Stimulated activated CD4-positive, alpha-beta T cell treated with anti-CD3 and anti-CD28 coated beads, TNF-alpha, amount 100 ng/mL, for 24 hours (primary cell): ENCODE measurements at places on chromosomes 11 and 22.

GRCh38 chr22:45878051-45878781, 98.7 kb downstream of the WNT7B start:
- no peak for DNase-seq

- DNase-seq: no peak
Measured at GRCh38 chr22:23403720-23404688, 176.1 kb downstream of the IGLL1 start.

DNA sequence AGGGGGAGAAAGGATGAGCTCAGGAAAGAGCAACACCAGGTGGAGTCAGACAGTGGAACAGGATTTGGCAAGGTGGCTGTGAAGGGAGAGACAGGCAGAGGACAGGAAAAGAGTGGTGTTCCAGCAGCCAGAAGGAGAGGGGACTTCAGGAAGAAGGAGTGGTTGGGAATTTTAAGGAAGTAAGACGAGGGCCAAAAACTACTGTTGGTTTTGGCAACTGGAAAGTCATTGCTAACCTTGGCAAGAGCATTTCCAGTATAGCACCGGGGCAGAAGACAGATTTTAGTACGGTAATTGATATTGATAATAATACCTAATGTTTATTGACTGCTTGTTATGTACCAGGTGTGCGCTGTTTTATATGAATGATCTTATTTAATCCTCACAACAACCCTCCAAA, 15.4 kb upstream of the DDX6 start:
- no peak for DNase-seq

DNA sequence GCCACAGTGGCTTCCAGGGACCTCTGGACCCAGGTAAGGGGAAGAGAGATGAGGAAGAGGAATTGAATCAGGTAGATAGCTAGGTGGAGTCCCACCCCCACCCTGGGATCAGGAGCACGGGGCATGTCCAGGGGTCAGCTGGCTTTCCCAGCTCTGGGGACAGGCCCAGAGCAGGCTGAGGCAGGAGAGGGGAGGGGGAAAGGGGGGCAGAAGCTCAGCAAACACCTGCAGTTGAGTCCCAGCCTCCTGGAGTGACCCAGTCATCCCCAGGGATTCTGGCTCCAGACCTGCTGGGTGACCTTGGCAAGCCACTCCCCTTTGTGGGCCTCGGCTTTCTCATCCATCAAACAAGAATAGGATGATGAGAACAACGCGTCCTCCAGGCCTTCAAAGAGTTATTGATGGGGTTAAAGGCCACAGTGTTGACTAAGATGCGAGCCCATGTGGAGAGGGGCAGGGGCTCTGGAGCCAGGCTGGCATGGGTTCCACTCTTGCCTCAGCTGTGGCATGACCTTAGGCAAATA, 16.0 kb downstream of the STARD10 start:
- no peak for DNase-seq

GRCh38 chr22:35894464-35894878, 134.2 kb downstream of the RBFOX2 start:
- DNase-seq: no peak

DNA sequence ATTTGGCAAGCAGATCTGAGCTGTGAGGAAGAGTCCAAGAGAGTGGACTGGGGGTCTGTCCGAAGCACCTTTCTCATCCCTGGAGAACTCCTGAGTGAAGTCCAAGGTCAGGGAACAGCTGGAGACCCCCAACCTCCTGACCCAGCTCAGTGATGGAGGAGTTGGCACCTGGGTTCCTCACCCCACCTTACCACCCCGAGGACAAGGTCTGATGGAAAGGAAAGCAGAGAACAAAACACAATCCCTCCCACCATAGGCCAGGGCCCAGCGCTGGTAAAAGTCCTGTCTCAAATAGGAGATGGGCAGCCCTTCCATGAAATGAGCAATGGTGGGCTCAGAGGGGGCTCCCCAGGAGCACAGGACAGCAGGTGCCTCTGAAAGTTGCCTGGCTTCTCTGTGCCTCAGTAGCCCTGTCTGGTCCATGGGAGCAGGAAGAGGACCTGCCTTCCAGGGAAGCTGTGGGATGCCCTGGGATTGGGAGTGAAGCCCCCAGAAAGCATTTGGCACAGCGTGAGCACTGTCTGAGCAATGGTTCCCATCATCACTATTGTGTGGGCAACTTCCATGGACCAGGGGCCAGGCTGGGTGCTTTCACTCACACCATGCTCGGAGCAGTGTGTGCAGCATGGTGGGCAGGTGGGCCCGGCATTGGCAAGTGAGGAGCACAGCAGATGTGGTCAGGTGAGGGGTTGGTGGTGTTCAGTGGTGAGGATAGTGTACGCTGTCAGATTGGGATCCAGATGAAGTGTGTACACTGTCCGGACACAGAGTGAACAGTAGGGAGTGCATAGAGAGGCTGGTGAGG, 7.5 kb downstream of the TRIM29 start:
- DNase-seq: no peak

GRCh38 chr22:44116755-44117684, 63.7 kb upstream of the PARVG start:
- DNase-seq: no peak

- DNase-seq: no peak
Measured at GRCh38 chr11:78037056-78037455, 14.0 kb upstream of the KCTD14 start.

DNA sequence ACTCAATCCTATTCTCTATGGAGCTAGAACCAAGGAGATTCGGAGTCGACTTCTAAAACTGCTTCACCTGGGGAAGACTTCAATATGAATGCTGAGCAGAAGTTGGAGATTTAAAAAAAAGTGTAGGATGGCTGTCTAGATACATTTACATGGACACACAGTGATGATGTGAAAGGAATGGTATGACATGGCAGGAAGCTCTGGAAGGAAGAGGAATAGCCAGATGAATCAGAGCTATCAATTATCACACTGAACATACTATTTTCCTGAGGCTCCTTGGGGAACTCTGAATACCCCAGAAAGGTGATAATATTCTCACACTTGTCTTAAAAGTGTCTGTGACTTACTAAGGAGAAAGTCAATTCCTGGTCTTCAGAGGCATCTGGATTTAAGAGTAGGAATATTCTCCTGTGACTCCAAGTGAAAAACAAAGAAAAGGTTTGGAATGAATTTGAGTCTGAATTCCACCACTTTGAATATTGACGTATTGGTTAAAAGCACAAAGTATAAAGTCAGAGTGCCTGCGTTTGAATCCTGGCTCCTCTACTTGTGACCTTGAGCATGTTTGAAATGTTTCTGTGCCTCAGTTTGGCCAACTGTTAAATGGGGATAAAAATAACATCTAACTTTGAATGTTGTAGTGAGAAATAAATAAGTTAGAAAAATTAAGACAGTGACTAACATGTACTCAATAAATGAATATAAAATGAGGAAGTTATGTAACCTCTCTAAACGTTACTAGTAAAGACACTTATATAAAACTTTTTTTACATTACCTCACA, 1.3 kb downstream of the OR52D1 start:
- DNase-seq: no peak

- no peak for DNase-seq
Measured at GRCh38 chr22:24827296-24827695, 21.3 kb downstream of the SGSM1 start.

DNA sequence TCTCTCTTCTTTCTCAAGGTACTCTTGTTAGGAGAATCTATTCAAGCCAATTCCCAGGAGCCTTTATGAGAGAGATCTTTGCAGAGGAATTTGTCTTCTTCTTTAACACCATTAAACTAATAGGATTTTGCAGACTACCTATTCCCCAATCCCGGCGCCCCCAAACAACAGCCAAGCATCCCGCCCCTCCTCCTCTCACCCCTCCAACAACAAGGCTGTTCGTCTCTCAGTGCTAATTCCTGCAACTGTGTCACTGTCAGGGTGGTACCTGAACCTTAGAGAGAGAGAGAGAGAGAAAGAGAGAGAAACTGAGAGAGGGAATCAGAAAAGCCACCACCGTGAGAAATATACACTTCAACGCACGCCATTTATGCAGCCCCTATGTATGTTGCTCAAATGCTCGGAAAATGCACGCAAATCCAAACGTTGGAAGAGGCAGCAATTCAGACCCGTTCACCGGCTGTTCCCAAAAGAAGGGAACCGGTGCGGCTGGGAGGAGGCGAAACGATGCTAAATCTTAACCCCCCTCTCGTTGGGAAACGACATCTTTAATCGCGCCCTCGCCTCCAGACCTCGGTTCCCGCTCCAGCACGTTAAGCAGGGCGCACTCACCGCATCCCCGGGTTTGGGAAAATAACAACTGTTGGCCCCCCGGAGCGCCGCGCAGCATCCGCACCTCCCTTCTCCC, 961 bp downstream of the KCNA4 start:
- DNase-seq: no peak

DNA sequence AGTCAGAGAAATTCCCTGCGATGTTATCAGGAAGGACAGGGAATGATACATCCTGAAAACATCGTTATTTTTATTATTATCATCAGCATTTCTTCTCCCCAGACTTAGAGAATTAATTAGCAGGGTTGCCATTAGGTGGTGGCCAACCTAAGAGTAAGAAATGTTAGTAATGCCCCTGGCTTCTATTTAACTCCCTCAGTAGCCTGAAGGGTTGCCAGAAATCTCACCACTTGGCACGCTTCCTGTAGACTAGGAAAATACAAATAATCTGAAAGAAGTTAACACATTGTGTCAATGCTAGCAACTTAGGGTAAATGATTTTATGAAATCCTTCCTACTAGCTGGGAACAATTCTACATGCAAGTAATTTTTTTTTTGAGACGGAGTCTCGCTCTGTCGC, 45.5 kb downstream of the ENDOD1 start:
- no peak for DNase-seq

- no peak for DNase-seq
Measured at GRCh38 chr11:15055620-15056356, 17.6 kb upstream of the CALCB start.

GRCh38 chr22:30742291-30743256, 47.9 kb downstream of the OSBP2 start:
- no peak for DNase-seq

- no peak for DNase-seq
Measured at GRCh38 chr11:71218789-71219499, 33.4 kb downstream of the SHANK2 start.

DNA sequence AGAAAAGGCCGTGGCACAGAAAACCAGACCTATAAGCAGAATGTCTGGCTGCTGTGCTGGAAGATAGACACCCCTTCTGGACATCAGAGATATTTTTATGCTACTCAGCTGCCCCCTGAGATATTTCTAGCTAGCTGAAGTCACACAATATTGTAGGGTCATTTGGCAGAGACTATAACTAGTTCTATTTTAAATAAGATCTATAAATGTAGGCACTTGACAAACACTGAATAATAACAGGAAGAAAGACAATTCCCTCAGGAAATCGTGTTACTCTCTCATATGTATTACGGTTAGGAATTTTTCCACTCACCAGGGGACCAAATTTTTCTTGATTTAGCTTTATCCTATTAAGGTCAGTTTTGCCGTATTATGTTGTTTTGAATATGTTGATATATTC, 845.4 kb downstream of the OPCML start:
- DNase-seq: no peak

DNA sequence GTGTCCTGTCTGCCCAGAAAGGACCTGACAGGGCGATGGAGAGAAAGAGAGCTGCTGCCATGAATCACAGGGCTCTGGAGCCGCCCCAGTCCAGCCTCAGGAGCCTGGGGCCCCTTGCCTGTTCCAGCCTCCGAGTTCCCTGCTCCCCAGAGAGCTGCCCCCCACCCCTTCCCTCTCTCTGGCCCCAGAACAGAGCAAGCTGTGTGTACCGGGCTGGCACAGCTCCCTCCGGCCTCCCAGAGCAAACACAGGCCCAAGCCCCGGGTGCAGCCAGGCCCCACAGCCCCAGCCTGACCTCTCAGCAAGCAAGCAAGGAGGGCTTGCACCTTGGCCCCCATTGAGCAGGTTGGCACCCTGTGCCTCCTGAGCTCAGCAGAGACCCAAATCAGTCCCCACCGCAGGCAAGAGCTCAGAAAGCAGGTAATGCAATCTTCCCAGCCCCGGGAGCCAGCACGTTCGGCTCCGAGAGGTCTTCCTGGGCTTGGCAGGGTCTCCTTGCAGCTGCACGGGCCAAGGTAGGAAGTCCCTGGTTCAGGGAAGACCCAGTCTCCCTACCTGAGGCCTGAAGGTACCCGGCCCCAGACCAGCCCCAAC, 1.4 kb downstream of the PACSIN3 start:
- no peak for DNase-seq

DNA sequence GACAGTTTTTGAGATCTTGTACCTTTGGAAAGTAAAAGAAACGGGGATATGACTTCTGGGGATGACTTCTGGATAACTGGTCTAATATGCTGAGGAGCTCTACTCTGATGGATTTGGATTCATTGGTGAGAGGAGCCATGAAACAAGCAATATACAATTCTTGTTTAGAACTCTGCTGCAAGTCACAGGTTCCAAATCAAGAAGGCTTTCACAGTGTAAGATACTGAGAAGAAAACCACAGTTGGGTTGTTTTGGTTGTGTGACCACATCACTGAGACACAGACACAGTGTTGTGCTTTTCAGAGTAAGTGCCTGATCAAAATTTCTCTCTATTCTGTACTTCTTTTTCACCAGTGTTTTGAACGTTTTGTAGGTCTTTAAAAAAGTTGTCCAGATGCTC, 13.1 kb upstream of the UCP2 start:
- no peak for DNase-seq

DNA sequence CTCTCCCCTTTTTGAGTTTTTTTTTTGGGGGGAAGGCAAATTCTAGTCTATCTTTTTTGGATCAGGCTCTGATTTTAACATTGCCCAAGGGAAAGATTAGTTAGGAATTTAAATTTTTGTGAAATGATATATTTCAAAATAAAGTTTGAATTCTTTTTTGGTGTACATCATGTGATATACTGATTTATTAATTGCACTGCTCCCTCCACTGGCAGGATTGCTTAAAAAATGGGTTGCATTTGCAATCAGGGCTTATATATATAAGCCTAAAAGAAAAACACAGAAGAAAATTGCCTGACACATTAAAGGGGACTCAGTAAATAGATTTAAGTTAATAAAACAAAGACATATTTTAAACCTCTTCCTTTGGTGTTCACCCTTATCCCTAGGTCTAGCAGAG, 1.2 kb downstream of the DYNC2H1 start:
- DNase-seq: no peak

DNA sequence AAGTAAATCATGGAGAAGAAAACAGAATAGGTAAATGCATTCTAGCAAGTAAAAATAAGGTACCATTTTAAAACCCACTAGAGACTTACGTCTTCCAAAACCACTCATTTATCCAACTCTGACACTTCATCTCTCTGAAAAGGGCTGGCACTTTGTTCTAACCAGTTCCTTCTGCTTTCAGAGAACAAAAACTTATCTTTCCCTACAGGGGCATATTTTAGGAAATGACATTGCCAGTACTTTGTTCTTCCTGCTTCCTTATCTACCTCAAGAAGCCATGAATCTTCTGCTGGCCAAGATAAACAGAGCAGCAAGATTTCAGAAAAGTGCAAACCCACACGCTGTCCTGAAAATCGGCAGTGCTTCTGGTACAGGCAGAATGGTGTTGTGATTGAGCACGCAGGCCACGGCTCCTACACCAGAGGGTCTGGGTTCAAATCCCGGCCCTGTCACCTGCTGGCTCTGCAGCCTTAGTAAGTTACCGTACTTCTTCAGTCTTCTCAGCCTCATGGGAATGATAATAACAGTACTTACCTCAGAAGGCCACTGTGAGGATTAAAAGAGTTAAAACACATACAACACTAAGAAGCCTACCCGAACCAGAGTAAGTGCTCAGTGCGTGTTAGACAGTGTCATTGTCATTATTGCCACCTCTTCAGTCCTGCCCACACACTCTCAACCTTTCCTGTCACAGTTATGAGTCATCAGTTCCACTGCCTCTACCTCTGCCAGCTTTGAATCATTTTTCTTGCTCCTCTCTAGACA, 11.0 kb downstream of the MPZL3 start:
- no peak for DNase-seq

GRCh38 chr11:111960916-111961315, 23.8 kb downstream of the DIXDC1 start:
- DNase-seq: no peak
